Brain pericyte (primary cell): ENCODE measurements at places on chromosomes 13 and 19.

DNA sequence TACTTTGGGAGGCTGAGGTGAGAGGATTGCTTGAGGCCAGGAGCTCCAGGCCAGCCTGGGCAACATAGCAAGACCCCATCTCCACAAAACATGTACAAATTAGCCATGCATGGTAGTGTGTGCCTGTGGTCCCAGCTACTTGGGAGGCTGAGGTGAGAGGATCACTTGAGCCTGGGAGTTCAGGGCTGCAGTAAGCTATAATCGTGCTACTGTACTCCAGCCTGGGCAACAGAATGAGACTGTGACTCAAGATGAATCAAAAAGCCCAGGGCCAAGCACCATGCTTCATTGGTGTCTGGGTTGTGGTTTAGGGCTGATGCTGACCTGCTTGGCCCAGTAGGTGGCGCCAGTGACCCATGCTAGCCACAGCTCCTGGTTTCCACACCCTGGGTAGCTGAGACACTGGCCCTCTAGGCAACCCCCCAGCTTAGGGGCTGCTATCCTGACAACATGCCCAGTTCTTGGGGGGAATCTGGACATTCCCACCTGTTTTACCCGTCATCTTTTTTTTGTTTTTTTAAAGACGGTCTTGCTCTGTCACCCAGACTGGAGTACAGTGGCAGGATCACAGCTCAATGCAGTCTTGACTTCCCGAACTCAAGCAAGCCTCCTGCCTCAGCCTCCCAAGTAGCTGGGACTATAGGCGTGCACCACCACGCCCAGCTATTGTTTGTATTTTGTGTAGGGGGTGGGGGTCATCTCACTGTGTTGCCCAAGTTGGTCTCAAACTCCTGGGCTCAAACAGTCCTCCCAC lies 5.5 kb downstream of the CCDC124 start:
- peak; percentile 18 for DNase-seq

GRCh38 chr19:17455308-17456123 lies 5.2 kb downstream of the NXNL1 start:
- DNase-seq = no peak

GRCh38 chr19:588741-589692 lies 664 bp upstream of the HCN2 start:
- no peak for DNase-seq

GRCh38 chr19:47549261-47549862 lies 23.6 kb downstream of the ZNF541 start:
- no peak for DNase-seq

- DNase-seq = no peak
Observed at GRCh38 chr13:79775830-79776229, 294.9 kb downstream of the NDFIP2 start.

GRCh38 chr13:77184455-77184854 lies 142.4 kb downstream of the MYCBP2 start:
- no peak for DNase-seq

DNA sequence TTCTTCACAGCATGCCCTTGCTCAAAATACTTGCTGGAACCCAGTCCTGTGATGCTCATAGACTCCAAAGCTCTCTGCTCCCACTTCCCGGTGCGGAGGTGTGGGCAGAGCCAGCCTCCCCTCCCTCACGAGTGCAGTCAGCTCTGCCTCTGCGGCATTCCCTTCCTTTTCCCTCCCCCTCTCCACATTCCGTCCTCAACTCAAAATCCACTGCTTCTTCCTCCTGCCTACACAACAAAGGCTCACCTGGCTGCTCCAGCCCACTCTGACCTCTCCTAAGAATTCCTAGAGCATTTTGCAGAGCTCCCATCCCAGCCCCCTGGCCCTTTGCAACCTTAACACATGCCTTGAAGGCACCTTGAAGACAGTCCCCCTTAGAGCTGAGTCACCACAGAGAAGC lies 527.9 kb downstream of the MYO16 start:
- DNase-seq = no peak

DNA sequence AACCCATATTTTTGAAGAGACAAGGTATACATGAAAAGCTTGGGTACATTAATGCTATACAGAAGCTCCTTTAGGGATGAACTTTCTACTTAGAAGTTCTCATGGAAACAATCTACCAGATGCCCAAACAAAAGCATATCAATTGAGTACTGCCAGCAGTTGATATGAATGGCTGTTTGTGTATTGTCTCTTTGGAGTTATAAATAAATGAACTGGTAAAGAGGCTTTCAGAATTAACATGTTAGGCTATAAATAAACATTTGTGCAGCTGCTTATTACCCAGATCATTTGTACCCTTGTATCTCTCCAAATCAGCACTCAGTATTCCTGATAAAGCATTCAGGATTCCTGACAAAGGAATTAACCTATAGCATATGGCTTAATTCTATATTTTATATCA lies 418.9 kb downstream of the FGF14 start:
- no peak for DNase-seq

DNA sequence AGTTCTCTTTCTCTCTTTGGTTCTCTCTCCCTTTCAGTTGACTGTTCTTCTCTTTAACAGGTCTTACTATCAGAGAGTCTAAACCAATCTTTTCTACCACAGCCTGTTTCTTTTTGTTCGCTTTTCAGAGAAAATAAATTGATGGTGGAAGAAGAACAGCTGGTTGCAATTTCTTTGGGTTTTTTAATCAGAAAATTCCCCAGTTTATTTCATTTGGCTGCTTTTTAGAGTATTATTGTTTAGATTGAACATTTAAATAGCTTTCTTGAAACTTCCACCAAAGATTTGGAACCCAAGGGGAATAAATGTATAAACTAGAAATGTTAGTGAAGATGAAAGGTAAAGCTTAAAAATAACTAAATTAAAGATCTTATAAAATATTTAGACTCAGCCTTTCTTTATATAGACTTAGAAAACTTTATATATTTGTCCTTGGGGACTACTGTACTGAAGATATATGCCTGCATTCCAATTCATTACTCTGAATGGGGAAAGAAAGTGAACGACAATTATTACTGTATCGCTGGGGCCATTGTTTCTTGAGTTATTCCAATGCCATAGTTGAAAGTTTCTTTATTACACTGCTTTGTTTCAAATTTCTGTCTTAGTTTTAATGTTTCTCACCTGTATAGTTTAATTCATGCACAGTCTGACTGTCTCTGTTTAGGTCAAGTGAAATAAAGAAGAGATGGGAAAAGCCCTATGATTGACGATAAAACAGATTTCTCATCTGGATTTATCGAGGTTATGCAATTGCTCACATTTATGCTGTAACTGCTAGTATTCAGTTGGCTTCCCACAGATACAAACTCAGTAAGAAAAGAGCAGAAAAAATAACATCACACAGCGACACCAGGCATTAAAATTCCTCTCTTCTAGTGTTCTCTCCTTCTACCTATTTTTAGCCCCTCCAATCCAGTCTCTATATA lies 169.4 kb upstream of the CSNK1A1L start:
- no peak for DNase-seq

DNA sequence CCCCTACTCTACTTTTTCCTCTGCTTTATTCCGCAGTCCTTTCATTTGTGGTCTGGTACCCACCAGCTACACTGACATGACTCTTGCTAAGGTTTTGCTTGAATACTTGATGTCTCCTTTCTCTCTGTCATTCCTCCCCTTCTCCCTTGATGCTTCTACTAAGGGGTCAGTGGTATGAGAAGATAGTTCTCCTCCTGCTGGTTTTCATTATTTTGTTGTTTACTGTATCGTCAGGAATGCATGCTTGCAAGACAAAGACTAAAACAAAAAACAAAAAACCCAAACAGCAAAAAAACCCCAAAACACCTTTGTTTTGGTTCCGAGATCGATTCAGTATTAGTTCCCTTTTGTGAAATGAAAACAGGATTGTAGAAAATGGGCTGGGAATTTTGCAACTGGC lies 59.5 kb downstream of the PCCA start:
- no peak for DNase-seq
